Occipital lobe (tissue), 3 donors: ENCODE measurements at places on chromosomes 2 and 18.

DNA sequence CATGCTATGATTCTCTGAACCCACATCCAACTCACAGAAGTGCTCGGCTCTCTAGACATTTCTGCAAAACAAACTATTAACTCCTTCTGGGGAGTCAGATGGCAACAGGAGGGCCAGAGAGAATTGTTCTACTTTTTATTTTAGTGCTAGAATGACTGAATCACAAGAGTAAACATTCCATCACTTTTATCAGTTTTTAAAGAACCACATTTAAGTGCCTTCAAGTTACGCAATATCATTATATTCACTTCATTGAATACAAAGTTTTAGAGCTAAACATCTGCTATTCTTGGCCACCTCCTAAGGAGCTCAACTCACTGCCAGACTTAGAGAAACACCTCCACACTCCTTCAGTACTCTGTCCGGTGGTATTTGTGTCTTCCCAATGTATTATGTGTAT is 22.4 kb downstream of the B4GALT6 start:
- no peak for DNase-seq

DNA sequence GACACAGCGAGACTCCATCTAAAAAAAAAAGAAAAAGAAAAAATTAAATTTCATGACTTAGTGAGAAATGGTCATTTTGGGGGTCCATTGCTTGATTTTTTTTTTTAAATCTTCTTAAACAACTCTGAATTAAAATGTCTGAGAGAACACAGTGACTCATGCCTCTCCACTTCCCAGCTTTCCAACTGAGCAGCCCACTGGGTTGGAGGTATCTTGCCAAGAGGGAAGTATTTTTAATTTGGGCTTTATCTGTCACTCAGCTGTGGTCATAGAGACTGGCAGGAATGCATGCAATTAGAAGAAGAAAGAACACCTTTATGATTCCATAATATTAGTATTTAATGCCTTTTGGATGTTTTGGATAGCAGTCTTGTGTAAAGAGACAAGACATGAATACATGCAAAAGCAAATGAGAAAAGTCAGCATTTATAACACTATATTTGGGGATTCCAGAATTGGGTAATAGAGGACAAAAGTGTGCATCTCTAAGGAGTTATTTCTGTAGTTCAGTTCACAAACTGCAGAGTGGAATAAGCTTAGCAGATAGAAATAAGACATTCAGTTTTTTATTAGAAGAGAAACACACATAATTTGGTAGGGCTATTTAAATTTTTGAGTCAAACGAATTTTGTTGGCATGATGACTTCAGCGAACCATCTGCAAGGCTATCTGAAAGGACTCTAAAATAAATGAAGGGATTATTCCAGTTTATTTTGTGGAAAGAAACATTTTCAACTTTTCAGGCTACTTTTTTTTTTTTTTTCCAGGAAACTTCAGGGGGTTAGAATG is 254.8 kb downstream of the TGIF1 start:
- no peak for DNase-seq

DNA sequence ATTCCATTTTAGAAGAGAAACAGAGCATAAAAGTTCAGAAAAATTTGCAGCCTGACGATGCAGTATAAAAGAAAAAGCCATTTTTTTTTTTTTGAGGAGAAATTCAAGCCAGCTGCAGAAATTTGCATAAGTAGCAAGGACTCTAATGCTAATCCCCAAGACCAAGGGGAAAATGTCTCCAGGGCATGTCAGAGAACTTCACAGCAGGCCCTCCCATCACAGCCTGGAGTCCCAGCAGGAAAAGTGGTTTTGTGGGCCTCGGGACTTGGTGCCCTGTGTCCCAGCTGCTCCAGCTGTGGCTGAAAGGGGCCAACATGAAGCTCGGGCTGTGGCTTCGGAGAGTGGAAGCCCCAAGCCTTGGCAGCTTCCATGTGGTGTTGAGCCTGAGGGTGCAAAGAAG is 325.3 kb upstream of the HNMT start:
- DNase-seq: no peak

DNA sequence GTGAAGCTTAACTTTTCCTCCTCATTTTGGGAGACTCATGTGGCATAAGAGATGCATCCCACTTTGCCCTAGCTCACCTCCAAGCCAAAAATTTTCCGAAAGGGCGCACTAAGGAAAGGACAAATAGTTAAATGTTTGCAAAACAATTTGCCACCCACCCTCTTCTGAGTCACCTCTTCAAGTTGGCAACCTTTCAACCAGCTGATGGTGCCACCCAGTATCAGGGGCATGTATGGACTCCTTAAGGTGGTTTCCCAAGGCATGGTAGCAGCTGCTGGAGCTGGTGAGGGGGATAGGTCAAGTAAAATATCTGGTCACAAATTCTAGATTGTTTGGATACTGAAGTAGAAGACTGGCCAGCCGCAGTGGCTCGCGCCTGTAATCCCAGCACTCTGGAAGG is 17.2 kb upstream of the ITGAV start:
- DNase-seq: no peak

DNA sequence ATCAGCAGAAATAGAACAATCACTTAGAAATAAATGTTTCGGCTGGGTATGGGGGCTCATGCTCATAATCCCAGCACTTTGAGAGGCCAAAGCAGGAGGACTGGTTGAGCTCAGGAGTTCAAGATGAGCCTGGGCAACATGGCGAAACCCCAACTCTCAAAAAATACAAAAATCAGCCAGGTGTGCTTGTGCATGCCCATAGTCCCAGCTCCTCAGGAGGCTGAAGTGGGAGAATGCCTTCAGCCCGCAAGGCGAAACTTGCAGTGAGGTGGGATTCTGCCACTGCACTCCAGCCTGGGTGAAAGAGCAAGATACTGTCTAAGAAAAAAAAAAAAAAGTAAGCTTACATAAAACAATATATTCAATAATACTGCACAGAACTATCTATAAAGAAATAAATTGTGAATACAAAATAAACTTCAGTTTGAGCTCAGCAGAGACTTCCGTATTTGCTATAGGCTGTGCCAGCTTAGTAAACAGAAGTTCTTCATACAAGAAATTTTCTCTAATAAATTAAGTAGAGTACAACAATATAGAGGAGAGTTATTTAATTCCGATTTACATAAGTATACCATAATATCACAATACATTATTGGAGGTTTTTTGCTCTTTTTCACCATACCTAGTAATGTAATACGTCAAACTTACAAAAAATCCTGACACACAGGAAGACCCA is 43.6 kb downstream of the SRBD1 start:
- no peak for DNase-seq

- DNase-seq: no peak
These were observed 17.1 kb upstream of the ATRAID start for GRCh38 chr2:27194538-27195354.

- no peak for DNase-seq
These were observed 19.2 kb upstream of the SPATA3 start for GRCh38 chr2:230976671-230977171.

DNA sequence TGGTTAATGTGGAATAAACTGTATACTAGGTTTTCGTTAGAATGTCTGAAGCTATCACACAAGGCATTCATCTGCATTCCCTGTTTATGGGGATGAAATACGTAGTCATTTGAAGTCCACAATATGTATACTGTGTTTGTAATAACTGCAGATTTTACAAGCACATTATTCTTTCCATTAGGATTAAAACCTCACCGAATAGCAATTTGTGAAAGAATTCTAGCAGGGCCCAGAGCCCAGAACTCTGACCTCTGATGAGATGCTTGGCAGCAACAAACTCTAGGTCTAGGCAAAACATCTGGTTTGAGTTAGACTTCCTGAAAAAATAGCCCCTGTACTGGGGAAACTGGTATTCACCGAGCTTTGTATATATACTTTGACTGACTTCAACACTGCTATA is 158.2 kb downstream of the SRBD1 start:
- DNase-seq: no peak

GRCh38 chr18:79687806-79688205 is 8.2 kb downstream of the CTDP1 start:
- DNase-seq: no peak

DNA sequence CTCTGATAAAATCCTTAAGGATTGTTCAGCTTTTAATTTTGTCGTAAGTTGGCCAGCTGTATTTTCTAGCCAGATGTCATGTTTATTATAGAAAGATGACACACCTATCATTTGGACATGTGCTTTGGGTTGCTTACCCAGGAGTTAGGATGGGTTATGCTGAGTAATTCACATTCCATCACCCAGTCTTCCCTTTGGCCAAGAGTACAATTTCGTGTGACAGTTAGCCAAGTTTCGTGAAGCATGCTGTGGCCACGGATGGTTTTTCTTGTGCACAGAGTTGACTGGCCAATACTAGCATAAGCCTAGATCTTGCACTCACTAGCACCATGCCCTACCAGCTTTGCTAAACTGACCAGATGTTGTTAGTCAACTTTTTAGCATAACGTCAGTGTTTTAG is 5.8 kb downstream of the MAPRE3 start:
- no peak for DNase-seq

GRCh38 chr2:112175333-112175732 is 37.1 kb downstream of the FBLN7 start:
- no peak for DNase-seq

GRCh38 chr2:173968551-173968950 is 3.4 kb upstream of the SP3 start:
- no peak for DNase-seq

GRCh38 chr2:17894005-17894404 is 15.5 kb downstream of the KCNS3 start:
- DNase-seq: no peak

DNA sequence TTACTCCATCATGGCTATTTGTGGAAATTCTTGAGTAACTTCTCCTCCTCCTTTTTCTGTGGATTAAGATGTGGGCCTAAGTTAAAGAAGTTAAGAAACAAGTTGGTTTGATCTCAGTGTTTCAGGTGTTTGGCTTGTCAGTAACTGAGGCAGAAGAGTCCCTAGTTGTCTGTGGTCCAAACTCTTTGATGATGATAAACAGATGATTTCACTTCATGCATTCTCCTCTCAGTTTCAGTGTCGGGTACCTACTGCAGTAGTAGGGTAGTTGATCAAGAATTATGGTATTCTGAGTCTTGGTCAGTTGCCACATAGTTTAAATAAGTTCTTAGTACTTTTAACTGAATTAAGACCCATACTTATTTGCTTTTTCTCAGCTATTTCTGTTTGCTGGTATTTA is 85.6 kb downstream of the NCOA1 start:
- no peak for DNase-seq

DNA sequence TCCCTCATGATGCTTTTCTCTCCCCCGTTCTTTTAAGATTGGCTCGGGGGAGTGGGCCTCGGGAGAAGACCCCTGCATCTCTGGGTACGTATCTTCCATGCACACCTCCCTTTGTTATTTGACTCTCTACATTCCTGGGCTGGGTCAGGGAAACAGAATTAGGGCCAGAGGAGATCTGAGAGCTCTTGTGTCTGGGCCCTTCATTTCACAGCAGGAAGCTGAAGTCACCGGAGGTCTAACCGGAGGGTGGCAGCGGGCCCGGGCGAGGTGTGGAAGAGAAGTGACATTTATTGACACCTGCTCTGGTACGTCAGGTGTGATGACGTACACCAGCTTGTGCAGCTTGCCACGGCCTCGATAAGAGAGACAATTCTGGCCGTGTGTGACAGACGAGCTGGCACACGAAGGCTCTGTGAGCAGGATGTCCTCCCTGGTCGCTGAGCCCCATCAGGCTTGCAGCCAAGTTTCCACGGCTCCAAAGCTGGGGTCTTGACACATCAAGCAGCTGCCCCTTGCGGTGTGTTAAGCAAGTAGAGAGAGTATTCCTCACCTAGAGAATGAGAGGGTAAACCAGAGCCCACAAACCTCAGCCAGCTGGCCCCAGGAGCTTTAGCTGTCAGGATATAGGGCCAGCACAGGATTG is 30.4 kb downstream of the TOGARAM2 start:
- no peak for DNase-seq

- DNase-seq: no peak
These were observed 9.8 kb upstream of the MALT1 start for GRCh38 chr18:58661423-58661822.

DNA sequence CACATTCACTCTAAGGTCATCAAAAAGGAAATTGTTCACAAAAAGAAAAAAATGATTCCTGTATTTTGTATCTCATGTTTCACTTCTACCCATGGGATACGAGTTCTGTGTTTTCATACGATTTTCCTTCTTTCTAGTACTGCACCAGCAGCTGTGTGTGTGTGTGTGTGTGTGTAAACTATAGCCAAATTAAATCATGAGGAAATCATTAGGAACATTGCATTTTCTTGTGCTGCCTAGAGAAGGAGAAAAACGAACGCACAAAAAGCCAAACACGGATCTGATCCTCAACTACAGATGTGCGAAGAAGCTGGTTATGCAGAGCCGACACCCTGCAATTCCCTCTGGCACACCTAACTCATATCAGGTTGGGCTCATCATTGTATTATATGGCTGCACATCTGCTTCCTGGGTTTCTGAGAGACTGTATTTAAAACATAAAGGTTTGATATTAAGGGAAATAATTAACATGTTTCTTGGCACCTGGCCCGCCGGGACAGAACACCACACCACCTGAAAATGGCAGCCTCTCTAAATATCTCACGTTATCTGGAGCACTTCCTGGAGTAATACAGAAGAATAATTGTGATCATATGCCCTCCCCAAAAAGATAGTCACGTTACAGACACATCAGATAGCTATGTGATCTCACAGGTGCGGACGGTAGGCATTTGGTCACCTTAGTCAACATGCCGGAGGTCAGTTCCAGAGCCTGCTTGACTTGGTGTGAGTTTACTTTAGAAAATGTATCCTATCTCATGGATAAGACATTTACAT is 586.3 kb upstream of the SALL3 start:
- DNase-seq: no peak

DNA sequence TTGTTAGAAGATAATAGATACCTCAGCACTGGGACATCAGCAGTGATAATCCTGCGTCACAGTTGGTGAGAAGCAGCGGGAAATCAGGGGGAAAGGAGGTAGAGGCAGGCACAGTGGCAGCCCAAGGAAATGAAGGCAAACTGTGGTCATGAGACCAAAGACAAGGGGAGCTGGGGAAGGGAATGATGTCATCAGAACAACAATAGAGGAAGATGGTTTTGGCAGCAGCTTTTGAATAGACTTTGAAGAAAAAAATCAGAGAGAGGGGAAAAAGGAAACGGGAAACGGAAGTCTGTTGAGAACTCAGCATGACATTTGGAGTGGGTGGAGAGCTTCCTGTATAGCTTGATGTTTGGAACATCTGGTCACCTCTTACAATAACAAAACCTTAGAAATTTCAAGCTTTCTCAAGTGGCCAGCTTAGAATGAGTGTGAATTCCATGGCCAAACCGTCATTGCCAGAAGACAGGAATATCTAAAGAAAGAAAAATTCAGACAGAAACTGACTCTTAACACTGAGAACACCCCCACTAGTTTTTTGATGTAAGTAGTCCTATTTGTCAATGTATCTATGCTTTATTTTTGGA is 18.4 kb upstream of the YES1 start:
- no peak for DNase-seq

GRCh38 chr2:204958371-204958770 is 413.1 kb downstream of the PARD3B start:
- no peak for DNase-seq

- no peak for DNase-seq
These were observed 6.6 kb upstream of the OXER1 start for GRCh38 chr2:42770288-42771131.
